ENCODE measurements at places on chromosomes 16 and 17.
A peak's percentile ranks its signal among the peaks of the same experiment; 100 is the strongest.

DNA sequence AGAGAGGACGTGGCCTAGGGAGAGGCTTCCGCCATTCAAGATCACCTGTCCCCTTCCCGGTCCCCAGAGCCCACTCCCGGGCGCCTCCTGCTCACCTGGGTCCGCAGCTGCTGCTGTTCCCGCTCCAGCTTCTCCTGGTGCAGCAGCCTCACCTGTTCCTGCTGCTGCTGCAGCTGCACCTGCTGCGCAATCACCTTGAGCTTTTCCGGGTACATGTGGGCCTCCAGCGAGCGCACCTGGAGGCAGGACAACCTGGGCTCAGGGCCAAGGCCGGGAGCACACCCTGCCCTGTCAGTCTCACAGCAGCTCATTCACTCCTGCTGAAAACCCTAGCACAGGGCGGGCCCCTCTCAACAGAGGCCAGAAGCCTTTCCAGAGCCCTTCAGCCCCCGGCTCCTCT lies 12.5 kb downstream of the TFAP4 start:
- no peaks in the 10 kb centered on the region for H3K27me3 ChIP-seq
- H3K4me3 ChIP-seq = no peak overlapping the region
- peaks cover 9% of the 10 kb centered on the region for H3K36me3 ChIP-seq
- peaks cover 5% of the 10 kb centered on the region for H3K4me1 ChIP-seq

- no peak overlapping the region for H3K4me3 ChIP-seq
- DNase-seq = no peak
- no peaks in the 10 kb centered on the region for H3K36me3 ChIP-seq
- H3K27ac ChIP-seq = no peak overlapping the region
Measured at GRCh38 chr16:53966821-53967571, 263.0 kb downstream of the FTO start.

DNA sequence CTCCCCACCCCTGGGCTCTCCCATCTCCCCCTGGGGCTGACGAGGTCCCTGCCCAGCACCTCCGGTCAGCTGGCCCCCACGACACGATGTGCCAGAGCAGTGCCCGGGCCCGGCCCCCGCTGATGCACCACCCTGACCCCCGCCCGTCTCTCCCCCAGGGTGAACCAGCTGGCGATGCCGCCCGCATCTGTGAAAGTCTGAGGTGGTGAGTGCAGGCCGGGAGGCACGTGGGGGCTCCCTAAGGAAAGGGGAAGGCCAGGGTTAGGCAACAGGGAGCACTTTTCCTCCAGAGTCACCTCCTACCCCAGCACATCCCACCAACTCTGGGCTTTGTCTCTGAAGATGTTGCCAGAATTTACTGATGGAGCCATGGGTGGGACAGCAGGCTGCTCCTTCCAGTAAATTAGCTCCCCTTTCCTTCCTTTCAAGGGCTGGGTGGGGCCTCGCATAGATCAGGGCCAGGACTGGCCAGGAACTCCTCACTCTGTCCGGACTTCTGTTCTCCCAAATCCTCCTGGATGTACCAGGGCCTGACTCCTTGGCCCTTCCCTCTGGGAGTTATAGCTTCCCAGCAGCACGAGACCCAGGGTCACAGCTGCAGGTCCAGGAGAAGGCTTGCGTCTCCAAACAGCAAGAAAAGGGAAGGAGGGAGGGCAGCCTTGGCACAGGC lies 18.3 kb downstream of the MYBBP1A start:
- no peak overlapping the region for H3K27ac ChIP-seq
- H3K27me3 ChIP-seq = peaks cover 5% of the 10 kb centered on the region
- no peak for DNase-seq
- no peaks in the 10 kb centered on the region for H3K4me1 ChIP-seq
- H3K4me3 ChIP-seq = no peak overlapping the region

DNA sequence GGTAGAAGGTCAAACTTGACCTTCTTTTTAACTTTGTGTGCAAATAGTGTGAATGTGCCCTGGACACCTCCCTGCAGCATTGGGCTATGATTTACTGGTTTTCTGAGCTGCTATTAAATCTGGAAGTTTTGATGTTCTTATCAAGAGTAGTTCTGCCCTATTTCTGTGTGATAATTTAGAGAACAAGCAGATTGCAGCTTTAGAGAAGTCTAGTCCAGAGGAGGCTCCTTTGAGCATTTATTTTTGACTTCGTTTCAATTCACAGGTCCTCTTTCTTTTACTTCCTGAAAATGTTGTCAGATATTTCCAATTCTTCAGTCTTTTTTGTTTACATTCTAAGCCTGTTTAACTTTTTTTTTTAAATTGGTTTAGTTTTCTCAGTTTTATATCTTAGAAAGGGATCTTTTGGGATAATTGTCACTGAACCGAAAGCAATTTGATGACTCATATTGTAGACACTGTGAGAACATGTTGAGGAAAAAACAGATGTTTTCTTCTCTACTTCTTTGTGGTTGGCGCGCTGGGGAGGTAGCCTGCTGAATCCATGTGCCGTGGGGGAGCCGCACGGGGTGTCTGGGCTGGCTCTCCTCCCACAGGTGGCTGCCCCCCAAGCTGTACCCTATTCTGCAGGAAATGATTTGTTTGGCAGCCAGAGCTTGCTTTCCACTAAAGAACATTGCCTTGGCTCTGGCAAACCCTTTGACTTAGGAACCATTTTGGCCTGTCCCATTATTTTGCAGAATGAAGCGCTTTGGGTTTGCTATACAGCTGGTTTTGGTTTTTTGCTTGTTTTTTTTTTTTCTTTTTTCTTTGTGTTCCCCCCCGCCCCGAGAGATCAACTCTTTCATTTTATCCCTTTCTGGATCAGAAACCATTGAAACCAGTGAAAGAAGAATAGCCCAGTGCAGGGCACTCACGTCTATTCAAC lies 53.4 kb downstream of the MFSD11 start:
- H3K27ac ChIP-seq = no peak overlapping the region
- peak; percentile 10 for DNase-seq
- H3K27me3 ChIP-seq = no peaks in the 10 kb centered on the region
- H3K4me1 ChIP-seq = peaks cover 12% of the 10 kb centered on the region

- H3K4me3 ChIP-seq = no peak overlapping the region
- no peak overlapping the region for H3K27ac ChIP-seq
- no peak for DNase-seq
- H3K27me3 ChIP-seq = no peaks in the 10 kb centered on the region
- H3K36me3 ChIP-seq = peaks cover 2% of the 10 kb centered on the region
Measured at GRCh38 chr16:23410176-23410575, 42.8 kb downstream of the COG7 start.

DNA sequence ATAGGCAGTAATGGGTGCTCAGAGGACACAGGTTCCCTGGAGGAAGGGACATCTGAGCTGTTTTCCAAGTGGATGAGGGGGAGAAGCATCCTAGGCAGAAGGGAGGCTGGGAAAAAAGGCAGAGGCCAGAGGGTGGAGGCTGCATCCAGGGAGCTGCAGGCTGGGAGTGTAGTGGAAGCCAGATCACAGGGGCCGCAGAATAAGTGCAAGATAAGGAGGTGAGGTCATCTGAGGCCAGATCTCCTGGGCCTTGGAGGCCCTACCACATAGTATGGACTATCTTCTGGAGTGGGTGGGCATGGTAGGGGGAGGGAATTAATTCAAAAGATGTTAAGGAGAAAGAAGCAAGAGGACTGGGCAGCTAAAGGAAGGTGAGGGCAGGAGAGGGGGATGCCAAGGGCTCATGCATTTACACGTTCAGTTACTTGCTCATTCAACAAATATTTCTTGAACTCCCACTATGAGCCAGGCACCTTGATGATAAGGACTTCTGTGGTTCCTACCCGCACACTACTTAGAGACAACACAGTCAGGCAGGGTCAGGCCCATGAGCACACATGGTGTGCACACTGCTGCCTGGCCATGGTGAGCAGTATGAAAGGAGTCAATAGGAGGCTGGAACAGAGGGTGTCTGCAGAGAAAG lies 2.4 kb upstream of the RIPOR1 start:
- peaks cover 12% of the 10 kb centered on the region for H3K27me3 ChIP-seq
- no peaks in the 10 kb centered on the region for H3K36me3 ChIP-seq
- DNase-seq = no peak

DNA sequence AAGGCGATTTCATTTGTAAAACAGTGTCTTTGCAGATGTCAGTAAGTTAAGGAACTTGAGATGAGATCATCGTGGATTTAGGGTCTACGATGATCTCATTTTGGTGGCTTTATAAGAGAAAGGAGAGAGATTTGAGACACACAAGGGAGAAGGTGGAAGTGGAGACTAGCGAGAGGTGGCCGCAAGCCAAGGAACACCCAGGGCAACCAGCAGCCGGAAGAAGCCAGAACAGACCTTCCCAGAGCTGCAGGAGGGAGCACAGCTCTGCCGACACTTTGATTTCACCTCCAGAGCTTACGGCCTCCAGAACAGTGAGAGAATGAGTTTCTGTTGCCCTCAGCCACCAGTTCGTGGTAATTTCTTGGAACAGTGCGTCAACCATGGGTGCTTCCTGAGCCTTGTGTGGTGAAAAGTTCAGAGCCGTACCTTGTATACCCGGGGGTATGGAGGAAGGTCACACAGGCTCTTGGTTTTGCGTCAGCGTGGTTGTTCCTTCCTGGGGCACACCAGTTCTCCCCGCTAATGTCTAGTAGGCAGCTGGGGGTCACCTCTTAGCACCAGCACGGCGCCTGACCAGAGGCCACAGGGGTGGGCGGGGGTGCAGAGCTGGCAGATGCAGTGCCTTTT lies 12.9 kb upstream of the SEC14L1 start:
- peak overlapping the region; percentile 75 for H3K4me3 ChIP-seq
- peaks cover 36% of the 10 kb centered on the region for H3K4me1 ChIP-seq
- H3K36me3 ChIP-seq = no peaks in the 10 kb centered on the region
- H3K27ac ChIP-seq = peak overlapping the region; percentile 72
- peak; percentile 79 for DNase-seq

DNA sequence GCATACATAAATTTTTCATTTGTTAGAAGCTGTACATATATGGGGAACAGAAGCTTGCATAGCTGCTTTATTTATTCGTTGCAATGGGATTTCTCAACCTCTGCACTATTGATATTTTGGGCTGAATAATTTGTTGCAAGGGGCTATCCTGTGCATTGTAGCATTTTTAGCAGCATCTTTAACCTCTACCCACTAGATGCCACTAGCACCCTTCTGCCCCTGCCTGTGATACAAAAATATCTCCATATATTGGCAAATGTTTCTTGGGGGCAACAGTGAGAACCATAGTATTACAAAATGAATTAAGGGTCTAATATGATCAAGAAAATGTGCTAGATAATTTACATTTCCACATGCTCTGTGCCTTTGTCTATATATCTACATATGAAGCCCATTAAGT lies 1401.0 kb downstream of the CDH11 start:
- no peak overlapping the region for H3K4me3 ChIP-seq
- H3K36me3 ChIP-seq = peaks cover 2% of the 10 kb centered on the region
- H3K27me3 ChIP-seq = no peaks in the 10 kb centered on the region
- no peak overlapping the region for H3K27ac ChIP-seq

DNA sequence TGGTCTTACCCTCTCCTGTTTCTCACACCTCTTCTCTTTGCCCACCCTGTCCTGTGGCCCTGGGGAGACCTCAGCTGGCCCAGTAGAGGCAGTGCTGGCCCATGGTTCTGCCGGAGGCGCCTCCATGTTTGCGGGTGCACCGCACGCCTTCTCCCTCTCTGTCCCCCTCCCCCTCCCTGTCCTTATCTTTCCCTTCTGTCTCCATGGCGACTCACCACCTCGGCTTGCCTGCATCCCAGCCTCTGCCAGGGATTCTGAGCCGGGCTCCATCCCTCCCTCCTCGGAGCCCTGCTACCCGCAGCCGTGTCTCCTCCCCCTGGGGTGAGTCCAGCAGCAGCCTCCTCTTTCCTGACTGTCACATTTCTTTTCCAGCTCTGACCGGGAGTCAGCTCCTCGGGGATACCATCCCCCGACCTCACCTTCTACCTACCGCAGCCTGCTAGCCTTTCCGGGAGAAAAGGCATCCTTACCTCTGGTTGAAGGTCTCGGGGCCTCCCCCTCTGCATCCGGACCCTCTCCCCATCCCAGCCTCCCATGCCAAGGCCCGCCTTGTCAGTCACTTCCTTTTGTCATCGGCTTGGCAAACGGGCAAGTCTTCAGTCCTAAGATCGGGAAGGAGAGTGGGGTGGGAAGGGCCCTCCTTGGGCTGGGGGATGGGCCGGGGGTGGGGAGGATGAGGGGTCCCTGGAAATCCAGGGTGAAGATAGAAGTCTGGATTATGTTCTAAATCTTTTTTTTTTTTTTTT lies at the start of gene RNF112:
TSS of gene RNF112 (plus strand) at position 358 of the 746 bp plus-strand sequence. CDS start at position 535, 177 bp downstream.
- H3K27ac ChIP-seq = no peak within 1 kb of the TSS
- no peak for DNase-seq
- H3K27me3 ChIP-seq = no peaks in the 10 kb centered on the region
- H3K4me1 ChIP-seq = no peaks in the 10 kb centered on the region
- H3K4me3 ChIP-seq = no peak within 1 kb of the TSS

- no peaks in the 10 kb centered on the region for H3K4me1 ChIP-seq
- no peak overlapping the region for H3K27ac ChIP-seq
- no peak for DNase-seq
- no peaks in the 10 kb centered on the region for H3K27me3 ChIP-seq
- no peaks in the 10 kb centered on the region for H3K36me3 ChIP-seq
- no peak overlapping the region for H3K4me3 ChIP-seq
Measured at GRCh38 chr16:12158428-12158827, 181.9 kb downstream of the SNX29 start.

GRCh38 chr16:69237296-69237695 lies 50.3 kb downstream of the SNTB2 start:
- no peak overlapping the region for H3K27ac ChIP-seq
- peaks cover 3% of the 10 kb centered on the region for H3K4me1 ChIP-seq
- DNase-seq = no peak
- H3K27me3 ChIP-seq = no peaks in the 10 kb centered on the region
- H3K4me3 ChIP-seq = no peak overlapping the region

- DNase-seq = no peak
- peaks cover 15% of the 10 kb centered on the region for H3K36me3 ChIP-seq
- no peak overlapping the region for H3K27ac ChIP-seq
- no peaks in the 10 kb centered on the region for H3K27me3 ChIP-seq
- no peak overlapping the region for H3K4me3 ChIP-seq
- no peaks in the 10 kb centered on the region for H3K4me1 ChIP-seq
Measured at GRCh38 chr17:77204536-77204935, 63.8 kb downstream of the SEC14L1 start.

DNA sequence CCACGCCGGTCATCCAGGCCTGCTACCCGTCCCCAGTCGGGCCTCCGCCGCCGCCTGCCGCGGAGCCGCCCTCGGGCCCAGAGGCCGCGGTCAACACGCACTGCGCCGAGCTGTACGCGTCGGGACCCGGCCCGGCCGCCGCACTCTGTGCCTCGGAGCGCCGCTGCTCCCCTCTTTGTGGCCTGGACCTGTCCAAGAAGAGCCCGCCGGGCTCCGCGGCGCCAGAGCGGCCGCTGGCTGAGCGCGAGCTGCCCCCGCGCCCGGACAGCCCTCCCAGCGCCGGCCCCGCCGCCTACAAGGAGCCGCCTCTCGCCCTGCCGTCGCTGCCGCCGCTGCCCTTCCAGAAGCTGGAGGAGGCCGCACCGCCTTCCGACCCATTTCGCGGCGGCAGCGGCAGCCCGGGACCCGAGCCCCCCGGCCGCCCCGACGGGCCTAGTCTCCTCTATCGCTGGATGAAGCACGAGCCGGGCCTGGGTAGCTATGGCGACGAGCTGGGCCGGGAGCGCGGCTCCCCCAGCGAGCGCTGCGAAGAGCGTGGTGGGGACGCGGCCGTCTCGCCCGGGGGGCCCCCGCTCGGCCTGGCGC lies 2.4 kb downstream of the HIC1 start:
- H3K36me3 ChIP-seq = peaks cover 6% of the 10 kb centered on the region
- DNase-seq = no peak
- peaks cover 17% of the 10 kb centered on the region for H3K4me1 ChIP-seq
- H3K4me3 ChIP-seq = no peak overlapping the region

- no peak for DNase-seq
- no peak overlapping the region for H3K27ac ChIP-seq
- peaks cover 38% of the 10 kb centered on the region for H3K4me1 ChIP-seq
- H3K27me3 ChIP-seq = no peaks in the 10 kb centered on the region
Measured at GRCh38 chr17:32558997-32559650, 72.3 kb downstream of the CDK5R1 start.
